ENCODE measurements at places on chromosomes 16 and 17. TPM values are rescaled to one million over a fixed set of nuclear protein-coding genes. Genes with fewer than 3 reads are reported as not detected.

Gene EME1
- total RNA-seq, result 16.5 TPM

Gene GLP2R
- total RNA-seq, result not detected

DNA sequence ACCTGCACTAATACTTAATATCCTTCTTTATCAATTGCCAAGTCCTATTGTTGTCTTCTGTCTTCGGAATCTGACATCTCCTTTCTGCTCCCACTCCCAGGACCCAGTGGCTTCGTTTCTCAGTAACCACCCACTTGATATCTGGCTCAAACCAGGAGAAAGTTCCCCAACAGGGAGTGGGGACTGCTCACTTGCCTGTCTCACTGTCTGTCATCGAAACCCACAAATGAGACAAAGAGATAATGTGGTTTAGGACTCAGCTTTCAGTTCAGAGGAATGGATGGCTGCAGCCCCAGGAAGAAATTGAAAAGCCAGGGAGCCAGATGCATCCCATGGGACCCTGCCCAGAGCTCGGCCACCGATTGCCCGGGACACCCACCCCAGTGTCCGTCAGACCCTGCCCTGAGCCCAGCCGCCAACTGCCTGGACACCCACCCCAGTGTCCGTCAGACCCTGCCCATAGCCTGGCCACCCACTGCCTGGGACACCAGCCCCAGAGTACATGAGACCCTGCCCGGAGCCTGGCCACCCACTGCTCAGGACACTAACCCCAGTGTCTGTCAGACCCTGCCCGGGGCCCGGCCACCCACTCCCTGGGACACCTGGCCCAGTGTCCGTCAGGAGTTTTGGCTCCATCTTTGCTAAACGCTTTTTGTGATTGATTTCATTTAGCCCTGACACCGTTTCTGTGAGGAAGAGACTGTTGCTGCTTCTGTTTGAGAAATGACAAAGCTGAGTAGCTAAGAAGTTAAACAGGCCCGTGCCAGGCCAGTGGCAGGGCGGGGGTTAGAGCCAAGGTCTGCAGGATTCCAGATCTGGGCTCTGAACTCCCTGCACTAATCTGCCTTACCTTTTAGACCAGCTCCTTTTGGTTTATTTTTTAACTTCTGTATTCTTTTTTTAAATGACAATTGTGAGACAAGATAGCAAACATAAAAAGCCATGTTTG is 251.4 kb downstream of the PHKB start:
- no peak overlapping the region for H3K27ac ChIP-seq
- H3K27me3 ChIP-seq, result no peaks in the 10 kb centered on the region
- no peaks in the 10 kb centered on the region for H3K4me1 ChIP-seq
- DNase-seq, result no peak

GRCh38 chr17:57602896-57603295 is 142.2 kb downstream of the CCDC182 start:
- H3K27ac ChIP-seq, result no peak overlapping the region
- peaks cover 3% of the 10 kb centered on the region for H3K36me3 ChIP-seq
- no peaks in the 10 kb centered on the region for H3K4me1 ChIP-seq
- no peak overlapping the region for H3K4me3 ChIP-seq
- H3K27me3 ChIP-seq, result no peaks in the 10 kb centered on the region
- DNase-seq, result no peak

DNA sequence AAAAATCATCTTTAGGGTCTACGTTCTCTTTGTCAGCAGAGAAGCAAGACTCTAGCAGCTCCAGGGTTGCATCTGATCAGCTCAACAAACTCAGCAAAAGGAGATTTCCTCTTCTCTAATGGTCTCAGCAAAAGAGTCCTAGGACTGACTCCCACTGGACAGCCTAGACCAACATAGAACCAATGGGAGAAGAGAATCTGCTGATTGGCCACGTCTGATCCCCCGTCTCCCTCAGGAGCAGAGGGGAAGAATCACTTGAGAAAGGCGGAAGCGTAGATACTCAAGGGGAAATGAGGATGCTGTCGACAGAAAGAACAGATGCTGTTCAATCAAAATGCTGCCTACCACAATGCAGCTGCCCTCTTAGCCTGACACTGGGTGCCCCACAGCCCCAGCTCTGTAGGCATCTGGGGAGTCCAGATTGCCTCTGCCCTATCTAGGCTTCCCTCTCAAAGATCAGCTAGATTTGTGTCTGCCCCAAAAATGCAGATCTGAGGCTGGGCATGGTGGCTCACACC is 31.5 kb upstream of the EMP2 start:
- no peak for DNase-seq
- H3K36me3 ChIP-seq, result no peaks in the 10 kb centered on the region
- H3K27me3 ChIP-seq, result no peaks in the 10 kb centered on the region

GRCh38 chr16:12366313-12366712 is 389.8 kb downstream of the SNX29 start:
- H3K27me3 ChIP-seq, result no peaks in the 10 kb centered on the region
- no peak overlapping the region for H3K4me3 ChIP-seq
- no peaks in the 10 kb centered on the region for H3K4me1 ChIP-seq
- no peaks in the 10 kb centered on the region for H3K36me3 ChIP-seq

- H3K4me3 ChIP-seq, result peak overlapping the region; percentile 95
- peaks cover 9% of the 10 kb centered on the region for H3K4me1 ChIP-seq
- peak; percentile 34 for DNase-seq
- H3K27ac ChIP-seq, result no peak overlapping the region
- no peaks in the 10 kb centered on the region for H3K27me3 ChIP-seq
These were observed 562 bp downstream of the USP31 start for GRCh38 chr16:23148513-23149266.

GRCh38 chr17:49848019-49848473 is at the start of gene TAC4:
Gene TAC4 (minus strand): TSS chr17:49848069. CDS start chr17:49848017, 52 bp downstream.
- H3K27ac ChIP-seq, result no peak within 1 kb of the TSS
- H3K27me3 ChIP-seq, result no peaks in the 10 kb centered on the region
- H3K4me1 ChIP-seq, result no peaks in the 10 kb centered on the region
- no peak within 1 kb of the TSS for H3K4me3 ChIP-seq

Gene KLHL10
- total RNA-seq, result 0.46 TPM

GRCh38 chr16:81583893-81584631 is 139.5 kb downstream of the CMIP start:
- H3K27me3 ChIP-seq, result no peaks in the 10 kb centered on the region
- DNase-seq, result no peak
- no peaks in the 10 kb centered on the region for H3K36me3 ChIP-seq
- no peak overlapping the region for H3K4me3 ChIP-seq
- peaks cover 6% of the 10 kb centered on the region for H3K4me1 ChIP-seq

Gene KRTAP4-3
- not detected for total RNA-seq

- no peak overlapping the region for H3K27ac ChIP-seq
- H3K27me3 ChIP-seq, result no peaks in the 10 kb centered on the region
- DNase-seq, result no peak
- H3K36me3 ChIP-seq, result peaks cover 4% of the 10 kb centered on the region
These were observed 19.1 kb downstream of the CAPNS2 start for GRCh38 chr16:55585631-55586030.

DNA sequence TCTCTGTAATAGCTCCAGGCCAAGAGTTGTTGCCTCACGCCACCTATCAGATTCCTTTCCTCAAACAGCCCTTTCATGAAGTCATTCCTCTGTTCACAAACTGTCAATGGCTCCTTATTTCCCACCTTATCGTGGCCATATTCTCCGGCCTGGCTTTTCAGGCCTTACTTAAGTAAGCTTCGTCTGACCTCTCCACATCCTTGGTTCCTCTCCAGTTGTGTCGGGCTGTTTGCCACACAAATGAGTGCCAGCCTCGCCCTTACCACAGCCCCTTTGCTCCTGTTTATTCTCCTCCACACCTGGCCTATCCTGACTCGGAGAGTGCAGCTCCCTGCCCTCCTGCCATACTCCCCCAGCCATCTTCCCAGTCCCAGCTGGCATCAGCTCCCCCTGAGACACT is 2.0 kb downstream of the TP53I13 start:
- H3K36me3 ChIP-seq, result peaks cover 29% of the 10 kb centered on the region
- DNase-seq, result no peak
- H3K27me3 ChIP-seq, result peaks cover 4% of the 10 kb centered on the region

- H3K4me1 ChIP-seq, result no peaks in the 10 kb centered on the region
- H3K27me3 ChIP-seq, result no peaks in the 10 kb centered on the region
- peaks cover 14% of the 10 kb centered on the region for H3K36me3 ChIP-seq
- no peak overlapping the region for H3K4me3 ChIP-seq
- no peak overlapping the region for H3K27ac ChIP-seq
- DNase-seq, result no peak
These were observed 50.5 kb upstream of the GRIN2A start for GRCh38 chr16:10232757-10233156.

Gene MSLN
- 0.31 TPM for total RNA-seq

Gene FNDC8
- total RNA-seq, result not detected

Gene RSKR
- total RNA-seq, result 25.2 TPM

DNA sequence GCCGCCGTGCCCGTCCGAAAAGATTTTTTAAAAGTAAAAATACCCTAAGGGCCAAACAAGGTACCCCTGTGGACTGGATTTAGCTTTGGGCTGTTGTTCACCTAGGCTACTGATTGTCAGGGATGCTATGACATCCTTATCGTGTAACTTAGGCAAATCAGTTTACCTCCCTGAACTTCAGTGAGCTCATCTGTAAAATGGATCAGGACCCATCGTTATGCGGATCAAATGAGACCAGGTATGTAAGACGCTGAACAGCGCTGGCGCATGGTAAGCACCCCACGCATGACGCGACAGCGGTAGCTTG is 658 bp upstream of the ZNF771 start:
- DNase-seq, result no peak
- H3K4me3 ChIP-seq, result peak overlapping the region; percentile 87
- peaks cover 11% of the 10 kb centered on the region for H3K36me3 ChIP-seq

GRCh38 chr16:16890964-16891363 is 512.0 kb downstream of the NPIPA7 start:
- DNase-seq, result no peak
- H3K36me3 ChIP-seq, result no peaks in the 10 kb centered on the region
- no peak overlapping the region for H3K27ac ChIP-seq
- H3K27me3 ChIP-seq, result no peaks in the 10 kb centered on the region
- H3K4me3 ChIP-seq, result no peak overlapping the region
- H3K4me1 ChIP-seq, result no peaks in the 10 kb centered on the region

Gene ZNF747
- 18.4 TPM for total RNA-seq

Gene NEK8
- 18.8 TPM for total RNA-seq

Gene TNFRSF13B
- total RNA-seq, result 0.28 TPM

DNA sequence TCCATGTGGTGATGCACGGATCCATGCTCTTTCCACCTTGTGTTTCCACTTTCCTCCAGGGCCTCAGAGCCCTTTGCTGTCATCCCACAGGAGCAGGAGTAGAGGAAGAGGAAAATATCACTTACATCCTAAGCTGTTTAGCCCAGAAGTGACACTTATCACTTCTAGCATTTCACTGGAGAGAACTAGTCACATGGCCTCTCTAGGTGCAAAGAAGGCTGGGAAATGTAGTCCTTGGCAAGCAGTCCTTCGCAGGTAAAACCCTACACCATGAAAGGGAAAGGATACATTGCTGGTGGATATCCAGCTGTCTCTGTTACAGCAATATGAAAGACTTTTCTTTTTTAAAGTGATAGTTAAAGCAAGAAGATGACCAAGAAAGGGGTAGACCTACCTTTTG is 185.9 kb downstream of the RGS9 start:
- no peaks in the 10 kb centered on the region for H3K4me1 ChIP-seq
- no peaks in the 10 kb centered on the region for H3K36me3 ChIP-seq
- no peak overlapping the region for H3K27ac ChIP-seq

GRCh38 chr16:55701442-55702319 is 45.9 kb downstream of the SLC6A2 start:
- no peaks in the 10 kb centered on the region for H3K4me1 ChIP-seq
- H3K4me3 ChIP-seq, result no peak overlapping the region
- no peak overlapping the region for H3K27ac ChIP-seq
- peak; percentile 76 for DNase-seq
- no peaks in the 10 kb centered on the region for H3K36me3 ChIP-seq

Gene TEKT5
- total RNA-seq, result not detected

GRCh38 chr17:70040336-70040735 is 34.7 kb upstream of the KCNJ16 start:
- H3K4me3 ChIP-seq, result no peak overlapping the region
- H3K27me3 ChIP-seq, result no peaks in the 10 kb centered on the region
- no peaks in the 10 kb centered on the region for H3K4me1 ChIP-seq
- DNase-seq, result no peak
- H3K36me3 ChIP-seq, result no peaks in the 10 kb centered on the region

Gene MT4
- not detected for total RNA-seq

DNA sequence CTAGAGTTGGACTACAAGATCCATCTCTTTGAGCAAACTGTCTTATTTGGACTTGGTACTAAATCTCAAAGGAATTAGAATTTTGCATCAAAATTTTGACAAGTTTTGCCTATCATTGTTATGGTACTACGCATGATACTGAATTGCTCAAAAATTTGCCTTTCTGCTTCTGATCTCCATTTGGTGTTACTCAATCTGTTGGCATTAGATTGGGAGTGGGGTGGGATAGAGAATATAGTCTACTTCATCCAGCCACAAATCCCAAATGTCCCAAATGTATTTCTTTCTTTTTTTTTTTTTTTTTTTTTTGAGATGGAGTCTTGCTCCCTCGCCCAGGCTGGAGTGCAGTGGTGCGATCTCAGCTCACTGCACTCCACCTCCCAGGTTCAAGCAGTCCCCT is 204.8 kb downstream of the TANC2 start:
- no peak for DNase-seq
- no peak overlapping the region for H3K4me3 ChIP-seq
- H3K36me3 ChIP-seq, result no peaks in the 10 kb centered on the region
- no peaks in the 10 kb centered on the region for H3K4me1 ChIP-seq
- no peaks in the 10 kb centered on the region for H3K27me3 ChIP-seq

Gene TBX21
- total RNA-seq, result not detected

Gene CLEC18B
- total RNA-seq, result 0.37 TPM

DNA sequence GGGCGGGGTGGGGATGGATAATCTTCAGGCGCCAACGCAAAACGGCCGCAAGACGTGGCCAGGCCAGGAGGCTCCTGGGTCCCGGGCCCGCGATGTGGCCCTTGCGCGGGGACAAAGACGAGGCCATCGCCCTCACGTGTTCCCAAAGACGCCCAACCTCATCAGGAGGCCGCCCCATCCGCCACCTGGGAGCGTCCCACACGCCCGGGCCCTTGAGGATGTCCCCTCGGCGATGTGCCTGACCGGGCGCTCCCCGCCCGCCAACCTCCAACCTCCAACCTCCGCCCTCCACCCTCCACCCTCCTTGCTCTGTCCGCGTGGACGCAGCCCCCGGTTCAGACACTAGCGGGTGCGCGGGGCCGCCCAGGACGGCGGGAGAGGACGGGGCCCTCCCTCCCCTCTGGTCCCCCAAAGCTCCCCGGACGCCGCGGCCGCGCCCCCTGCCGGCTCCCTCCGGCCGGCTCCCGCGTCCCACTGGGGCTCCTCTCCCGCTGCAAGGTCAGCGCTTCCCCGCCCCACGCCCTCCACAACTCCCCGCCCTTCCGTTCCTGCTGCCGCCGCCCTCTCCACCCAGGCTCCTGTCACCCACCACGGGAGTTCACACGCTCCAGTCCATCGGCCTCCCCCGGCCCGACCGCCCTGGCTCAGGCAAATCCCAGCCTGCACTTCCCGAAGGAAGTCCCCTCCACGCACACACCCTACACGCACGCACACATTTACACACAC is 250.8 kb upstream of the RPL38 start:
- no peaks in the 10 kb centered on the region for H3K36me3 ChIP-seq
- no peak overlapping the region for H3K4me3 ChIP-seq
- H3K27me3 ChIP-seq, result peaks cover 5% of the 10 kb centered on the region
- DNase-seq, result peak; percentile 69

DNA sequence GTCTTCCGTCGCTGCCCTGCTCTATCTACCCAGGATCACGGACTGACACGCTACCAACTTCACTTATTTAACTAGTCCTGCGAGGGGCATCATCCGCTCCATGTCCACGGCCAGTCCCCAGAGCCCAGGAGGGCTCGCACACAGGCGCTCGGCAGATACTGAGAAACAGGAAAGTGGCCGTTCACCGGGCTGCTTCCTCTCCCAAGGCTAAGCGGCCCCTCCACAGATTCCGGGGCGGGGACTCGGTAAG is 388 bp downstream of the OXLD1 start:
- peak overlapping the region; percentile 97 for H3K4me3 ChIP-seq
- H3K36me3 ChIP-seq, result peaks cover 26% of the 10 kb centered on the region
- no peak overlapping the region for H3K27ac ChIP-seq
- DNase-seq, result peak; percentile 64
- peaks cover 2% of the 10 kb centered on the region for H3K4me1 ChIP-seq
- no peaks in the 10 kb centered on the region for H3K27me3 ChIP-seq
